Activated naive CD8-positive, alpha-beta T cell treated with anti-CD3 and anti-CD28 coated beads for 36 hours (primary cell): ENCODE measurements at places on chromosomes 6 and 20. TPM values are rescaled to one million over a fixed set of nuclear protein-coding genes. Genes with fewer than 3 reads are reported as not detected.

DNA sequence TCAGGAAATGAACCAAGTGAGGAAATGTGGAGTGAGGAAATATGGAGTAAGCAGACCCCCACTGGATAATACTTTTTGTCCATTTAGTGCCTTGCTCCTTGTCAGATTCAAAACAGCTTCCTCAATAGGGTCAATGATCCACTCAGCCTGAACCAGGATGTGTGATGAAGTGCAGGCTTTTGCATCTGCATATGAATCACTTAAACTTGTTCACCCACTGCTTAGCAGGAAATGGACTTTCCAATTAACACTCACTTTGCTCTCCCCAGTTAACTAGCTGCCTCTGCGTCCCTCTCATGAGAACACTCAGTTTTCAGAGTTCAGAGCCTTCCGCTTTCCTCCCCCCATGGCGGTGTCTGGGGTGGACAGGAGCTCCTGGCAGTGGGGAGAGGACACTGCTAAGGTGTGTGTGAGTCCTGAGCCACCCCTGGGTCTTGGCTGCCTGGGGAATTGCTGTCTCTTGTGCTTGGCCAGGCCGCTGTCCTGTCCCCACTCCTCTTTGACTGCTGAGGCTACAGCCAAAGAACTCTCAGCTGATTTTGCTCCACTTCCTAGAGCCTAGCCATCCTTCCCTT, 621.8 kb downstream of the CDH26 start:
- no peaks in the 10 kb centered on the region for H3K4me1 ChIP-seq
- no peak overlapping the region for H3K27ac ChIP-seq
- no peaks in the 10 kb centered on the region for H3K36me3 ChIP-seq
- peaks cover 1% of the 10 kb centered on the region for H3K27me3 ChIP-seq
- no peak overlapping the region for H3K4me3 ChIP-seq

- no peak overlapping the region for H3K27ac ChIP-seq
- H3K36me3 ChIP-seq = no peaks in the 10 kb centered on the region
- H3K27me3 ChIP-seq = no peaks in the 10 kb centered on the region
These were observed 59.5 kb downstream of the MANEA start for GRCh38 chr6:95636552-95637431.

- H3K4me1 ChIP-seq = peaks cover 32% of the 10 kb centered on the region
- peak overlapping the region; percentile 97 for H3K4me3 ChIP-seq
- no peaks in the 10 kb centered on the region for H3K27me3 ChIP-seq
- peaks cover 13% of the 10 kb centered on the region for H3K36me3 ChIP-seq
- peak; percentile 17 for DNase-seq
These were observed 557 bp upstream of the DHX35 start for GRCh38 chr20:38961530-38962043.

- H3K4me1 ChIP-seq = peaks cover 6% of the 10 kb centered on the region
- DNase-seq = no peak
- no peaks in the 10 kb centered on the region for H3K27me3 ChIP-seq
- H3K36me3 ChIP-seq = no peaks in the 10 kb centered on the region
- H3K27ac ChIP-seq = no peak overlapping the region
- no peak overlapping the region for H3K4me3 ChIP-seq
These were observed 25.9 kb downstream of the GLP1R start for GRCh38 chr6:39074486-39074885.

DNA sequence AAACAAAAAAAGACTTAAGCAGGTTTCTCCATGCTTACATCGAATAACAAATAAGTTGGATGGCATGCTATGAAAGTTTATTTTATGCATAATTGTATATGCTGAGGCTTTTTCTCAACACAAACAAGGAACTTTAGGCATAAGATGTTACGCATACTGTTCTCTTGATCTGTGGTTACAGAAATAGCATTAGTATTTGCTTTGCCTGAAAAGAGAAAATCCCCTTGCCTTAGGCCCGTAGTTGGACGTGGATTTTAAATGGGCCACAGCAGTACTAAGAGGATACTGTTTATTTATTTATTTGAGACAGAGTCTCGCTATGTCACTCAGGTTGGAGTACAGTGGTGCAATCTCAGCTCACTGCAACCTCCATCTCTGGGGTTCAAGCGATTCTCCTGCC, 19.0 kb downstream of the LYRM2 start:
- no peak for DNase-seq
- no peaks in the 10 kb centered on the region for H3K36me3 ChIP-seq
- H3K27ac ChIP-seq = no peak overlapping the region
- H3K4me3 ChIP-seq = no peak overlapping the region

DNA sequence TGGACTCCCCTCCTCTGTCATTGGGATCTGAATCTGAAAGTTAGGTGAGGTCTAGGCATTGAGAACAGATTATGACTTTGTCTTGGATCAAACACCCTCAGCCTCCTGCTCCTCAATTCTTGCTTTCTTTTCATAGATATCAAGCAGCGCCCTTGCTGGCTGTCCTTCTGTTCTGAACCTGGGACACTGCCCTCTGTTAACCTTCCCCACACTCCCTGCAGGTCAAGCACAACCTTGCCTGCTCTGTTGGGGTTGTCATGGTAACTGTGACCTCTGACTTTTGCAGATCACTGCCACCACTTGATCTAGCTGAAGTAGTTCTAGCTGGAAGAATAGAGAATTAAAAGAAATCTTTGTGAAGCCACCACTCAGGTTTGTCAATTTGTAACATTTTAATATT, 16.4 kb upstream of the MICA start:
- H3K27me3 ChIP-seq = no peaks in the 10 kb centered on the region
- H3K4me3 ChIP-seq = no peak overlapping the region
- no peaks in the 10 kb centered on the region for H3K36me3 ChIP-seq
- H3K4me1 ChIP-seq = peaks cover 2% of the 10 kb centered on the region
- no peak for DNase-seq

DNA sequence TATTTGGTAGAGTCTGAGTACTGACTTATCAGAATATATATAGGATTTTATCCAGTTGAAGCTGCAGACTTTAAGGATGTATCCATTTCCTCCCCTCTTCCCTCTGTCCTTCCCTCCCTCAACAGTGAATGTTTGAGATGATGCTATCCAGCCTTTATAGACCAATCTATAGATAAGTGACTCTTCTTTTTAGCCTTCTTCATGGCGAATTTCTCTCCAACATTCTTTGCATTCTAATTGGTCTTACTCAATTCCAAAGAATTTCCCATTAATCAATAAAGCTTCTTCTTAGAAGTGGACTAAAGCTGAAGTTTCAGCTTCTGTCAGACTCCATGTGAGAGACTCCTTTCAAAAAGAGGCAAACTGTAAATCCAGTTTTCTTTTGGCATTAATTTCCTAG, 99.3 kb downstream of the AIG1 start:
- peaks cover 5% of the 10 kb centered on the region for H3K36me3 ChIP-seq
- no peak overlapping the region for H3K27ac ChIP-seq
- peaks cover 7% of the 10 kb centered on the region for H3K4me1 ChIP-seq
- no peak overlapping the region for H3K4me3 ChIP-seq
- DNase-seq = no peak
- no peaks in the 10 kb centered on the region for H3K27me3 ChIP-seq

CLIC5 gene
- total RNA-seq = 0.50 TPM

STMND1 gene
- not detected for total RNA-seq

C2 gene
- total RNA-seq = 0.42 TPM

PSORS1C2 gene
- total RNA-seq = not detected
